ENCODE measurements at places on chromosomes 6 and 20.

DNA sequence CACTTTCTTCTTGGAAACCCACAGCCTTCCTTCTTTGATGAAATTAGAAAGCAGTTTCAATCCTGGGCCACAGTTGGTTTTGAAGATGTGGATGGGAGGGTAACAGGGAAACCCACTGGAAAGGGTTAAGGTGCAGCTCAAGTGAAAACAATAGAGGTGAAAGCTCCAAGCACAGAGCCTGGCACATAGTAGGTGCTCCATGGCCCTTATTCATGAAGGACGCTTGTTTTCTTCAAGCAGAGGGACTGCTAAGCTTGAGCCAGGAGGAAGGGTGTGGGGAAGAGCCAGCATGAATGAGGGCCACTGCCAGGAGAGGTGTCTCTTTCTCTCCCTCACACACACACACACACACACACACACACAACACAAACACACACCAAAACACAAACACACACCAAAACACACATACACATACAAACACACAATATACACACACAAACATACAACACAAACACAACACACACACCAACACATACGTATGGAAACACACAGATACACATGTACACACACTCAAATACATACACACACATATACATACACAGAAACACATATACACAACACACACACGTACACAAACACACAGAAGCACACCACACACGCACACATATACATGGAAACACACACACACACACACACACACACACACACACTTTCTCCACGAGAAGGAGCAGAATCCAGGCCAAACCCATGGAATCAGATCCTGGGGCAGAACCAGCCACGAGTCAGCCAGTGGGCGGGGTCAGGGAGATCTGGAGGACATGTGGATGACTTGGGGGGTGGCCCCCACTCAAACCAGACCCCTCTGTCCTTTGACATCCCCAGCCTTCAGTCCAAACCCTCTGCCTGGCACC lies 23.7 kb upstream of the RBPJL start:
- DNase-seq, result no peak

- DNase-seq, result no peak
Measured at GRCh38 chr6:13979284-13980171, 54.8 kb downstream of the RNF182 start.

DNA sequence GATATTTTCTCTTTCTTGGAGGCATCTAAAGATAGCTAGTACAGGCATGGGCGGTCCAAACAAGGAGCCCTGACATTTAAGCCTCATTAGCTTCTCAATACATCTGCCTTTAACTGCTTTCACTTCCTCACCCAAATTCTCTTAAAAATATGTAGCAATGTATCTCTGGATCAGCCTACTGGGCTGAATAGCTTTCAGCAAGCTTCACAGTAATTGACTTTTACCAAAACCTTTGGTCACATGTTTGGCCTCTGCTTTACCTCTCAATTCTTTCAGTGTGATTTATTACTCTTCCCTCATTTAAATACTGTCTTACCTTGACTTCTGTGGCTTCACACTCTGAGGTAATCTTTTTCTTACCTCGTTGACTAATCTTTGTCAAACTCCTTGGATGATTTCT lies 1618.1 kb downstream of the GRIK2 start:
- no peak for DNase-seq

DNA sequence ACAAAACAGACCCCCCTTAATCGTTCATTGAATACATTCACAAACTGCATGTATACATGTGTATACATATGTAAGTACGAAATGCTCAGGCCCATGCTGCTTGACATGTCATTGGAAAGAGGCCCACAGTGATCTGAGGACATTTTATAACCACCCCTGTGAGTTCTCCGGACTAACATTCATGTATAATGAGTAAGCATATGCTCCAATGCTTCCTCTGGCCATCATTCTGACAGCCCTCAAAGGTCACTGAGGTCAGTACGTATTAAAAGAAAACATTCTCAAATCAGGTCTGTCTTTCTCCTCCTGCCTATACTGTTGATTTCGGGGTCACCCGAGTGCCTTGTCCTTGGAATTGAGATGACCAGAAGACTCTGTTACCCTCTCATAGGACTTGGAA lies 54.9 kb downstream of the TENT5A start:
- DNase-seq, result no peak

DNA sequence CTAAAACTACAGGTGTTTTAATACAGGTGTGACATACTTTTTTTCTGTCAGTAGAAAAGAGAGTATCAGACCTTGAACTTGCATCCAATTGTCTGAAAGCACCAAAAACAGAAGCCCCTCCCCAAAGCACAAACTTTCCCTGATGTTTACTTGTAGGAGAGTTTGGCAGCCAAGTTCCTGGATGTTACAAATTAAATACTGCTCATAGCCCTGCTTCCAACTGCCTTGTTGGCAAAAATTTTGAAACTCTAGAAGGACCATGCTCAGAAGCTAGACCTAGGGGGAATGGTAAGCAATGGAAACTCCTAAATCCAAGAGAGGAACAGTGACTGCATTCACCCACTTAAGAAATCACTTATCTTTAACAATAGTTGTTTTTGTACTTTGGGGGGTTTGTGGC lies 17.0 kb upstream of the ARG1 start:
- no peak for DNase-seq

GRCh38 chr6:152720974-152721373 lies 23.3 kb downstream of the MYCT1 start:
- peak; percentile 21 for DNase-seq

- DNase-seq, result no peak
Measured at GRCh38 chr20:25624500-25624939, 706 bp upstream of the NANP start.

DNA sequence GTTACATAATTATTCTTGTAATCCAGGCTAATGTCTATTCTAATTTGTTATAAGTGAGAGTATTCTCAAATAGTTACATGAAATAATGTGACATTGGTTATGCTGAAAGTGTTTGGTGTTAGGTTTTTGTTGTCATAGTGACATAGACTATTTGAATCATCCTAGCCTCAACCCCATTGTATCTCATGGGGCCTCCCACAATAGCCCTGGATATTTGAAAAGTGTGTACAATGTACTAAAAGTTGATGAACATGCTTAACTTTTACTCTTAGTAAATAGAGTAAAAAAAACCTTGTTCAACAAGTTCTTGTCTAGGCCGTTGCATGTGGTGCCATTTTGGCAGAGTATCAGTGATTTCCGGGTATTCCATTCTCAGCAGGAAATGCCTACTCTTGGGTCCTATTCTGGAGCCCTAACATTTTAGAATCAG lies 83.0 kb downstream of the RTN4IP1 start:
- peak; percentile 12 for DNase-seq

- DNase-seq, result no peak
Measured at GRCh38 chr6:22442826-22443225, 126.5 kb upstream of the HDGFL1 start.

DNA sequence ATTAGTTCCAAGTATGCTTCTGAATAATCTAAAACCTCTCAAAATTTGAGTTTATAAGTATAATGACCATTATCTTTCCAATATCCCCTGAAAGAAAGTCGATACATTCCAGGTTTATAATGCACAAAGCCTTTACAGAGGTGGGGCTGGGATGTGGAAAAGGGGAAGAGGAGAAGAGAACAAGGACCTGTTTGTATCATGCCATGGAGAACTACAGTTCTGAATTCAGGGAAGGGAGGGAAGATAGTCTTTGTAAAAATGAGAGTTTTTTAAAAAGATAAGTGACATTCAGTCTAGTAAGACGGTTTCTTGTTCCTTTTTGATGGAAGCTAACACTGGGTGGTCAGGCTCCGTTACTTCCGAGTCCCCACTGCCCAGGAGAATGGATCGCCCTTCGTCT lies 26.1 kb downstream of the ZBTB2 start:
- no peak for DNase-seq

GRCh38 chr20:52234302-52235045 lies 42.9 kb upstream of the ZFP64 start:
- no peak for DNase-seq

DNA sequence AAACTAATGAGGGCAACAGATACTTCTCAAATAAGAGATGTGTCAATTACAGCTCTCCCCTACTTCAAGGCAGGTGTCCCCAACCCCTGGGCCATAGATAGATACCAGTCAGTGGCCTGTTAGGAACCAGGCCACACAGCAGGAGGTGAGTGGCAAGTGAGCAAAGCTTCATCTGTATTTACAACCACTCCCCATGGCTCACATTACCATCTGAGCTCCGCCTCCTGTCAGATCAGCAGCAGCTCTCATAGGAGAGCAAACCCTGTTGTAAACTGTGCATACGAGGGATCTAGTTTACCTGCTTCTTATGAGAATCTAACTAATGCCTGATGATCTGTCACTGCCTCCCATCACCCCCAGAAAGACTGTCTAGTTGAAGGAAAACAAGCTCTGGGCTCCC lies 422.1 kb downstream of the GJA1 start:
- no peak for DNase-seq

DNA sequence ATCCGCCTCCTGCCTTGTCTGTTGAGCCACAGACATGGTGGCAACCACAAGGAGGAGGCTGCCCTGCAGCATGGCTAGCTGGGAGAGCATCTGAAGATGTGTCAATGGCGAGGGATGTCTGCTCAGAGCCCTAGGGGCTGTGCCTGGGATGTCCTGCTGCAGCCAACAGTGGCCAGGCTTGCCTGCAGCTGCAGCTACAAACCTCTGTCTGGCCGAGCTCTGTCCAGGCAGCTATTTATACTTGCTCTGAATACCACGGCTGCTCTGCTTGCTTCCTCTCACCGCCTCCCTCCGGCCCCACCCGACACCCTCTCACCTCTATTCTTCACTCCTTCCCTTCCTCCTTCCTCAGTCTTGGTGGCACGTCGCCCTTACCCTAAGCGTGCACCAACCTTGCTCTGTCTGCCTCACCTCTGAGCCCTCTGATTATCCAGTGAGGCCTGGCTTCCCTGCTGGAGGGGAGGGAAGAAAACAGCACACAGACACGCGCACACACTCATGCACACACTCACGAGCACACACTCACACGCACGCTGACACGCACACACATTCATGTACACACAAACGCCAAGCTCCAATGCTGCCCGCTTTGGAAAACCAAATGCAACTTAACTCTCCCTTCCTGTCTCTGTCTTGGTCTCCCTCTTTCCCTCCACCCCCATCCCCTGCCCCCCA lies at the start of gene ANGPT4:
Gene ANGPT4, minus strand, starts transcription at position 210 of the 675 bp plus-strand sequence. Its CDS starts 120 bp downstream, at position 90.
- peak; percentile 24 for DNase-seq

DNA sequence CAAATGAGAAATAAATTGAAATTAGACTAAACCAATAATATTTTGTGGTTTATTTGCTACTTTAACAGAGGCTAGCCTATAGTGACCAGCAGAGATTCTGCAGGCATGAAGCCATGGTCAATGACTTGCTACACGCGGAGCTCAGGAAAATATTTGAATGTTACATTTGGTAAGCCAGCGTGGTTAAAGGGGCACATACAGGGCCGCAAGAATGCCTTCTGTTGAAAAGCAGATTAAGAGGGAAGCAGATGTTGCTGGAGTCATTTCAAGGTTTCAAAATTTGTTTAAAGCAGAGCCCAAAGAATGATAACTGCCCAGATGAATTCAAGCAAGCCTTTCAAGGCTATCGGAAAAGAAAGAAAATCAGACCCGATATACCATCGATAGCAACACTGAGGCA lies 294.3 kb upstream of the MAN1A1 start:
- DNase-seq, result no peak

DNA sequence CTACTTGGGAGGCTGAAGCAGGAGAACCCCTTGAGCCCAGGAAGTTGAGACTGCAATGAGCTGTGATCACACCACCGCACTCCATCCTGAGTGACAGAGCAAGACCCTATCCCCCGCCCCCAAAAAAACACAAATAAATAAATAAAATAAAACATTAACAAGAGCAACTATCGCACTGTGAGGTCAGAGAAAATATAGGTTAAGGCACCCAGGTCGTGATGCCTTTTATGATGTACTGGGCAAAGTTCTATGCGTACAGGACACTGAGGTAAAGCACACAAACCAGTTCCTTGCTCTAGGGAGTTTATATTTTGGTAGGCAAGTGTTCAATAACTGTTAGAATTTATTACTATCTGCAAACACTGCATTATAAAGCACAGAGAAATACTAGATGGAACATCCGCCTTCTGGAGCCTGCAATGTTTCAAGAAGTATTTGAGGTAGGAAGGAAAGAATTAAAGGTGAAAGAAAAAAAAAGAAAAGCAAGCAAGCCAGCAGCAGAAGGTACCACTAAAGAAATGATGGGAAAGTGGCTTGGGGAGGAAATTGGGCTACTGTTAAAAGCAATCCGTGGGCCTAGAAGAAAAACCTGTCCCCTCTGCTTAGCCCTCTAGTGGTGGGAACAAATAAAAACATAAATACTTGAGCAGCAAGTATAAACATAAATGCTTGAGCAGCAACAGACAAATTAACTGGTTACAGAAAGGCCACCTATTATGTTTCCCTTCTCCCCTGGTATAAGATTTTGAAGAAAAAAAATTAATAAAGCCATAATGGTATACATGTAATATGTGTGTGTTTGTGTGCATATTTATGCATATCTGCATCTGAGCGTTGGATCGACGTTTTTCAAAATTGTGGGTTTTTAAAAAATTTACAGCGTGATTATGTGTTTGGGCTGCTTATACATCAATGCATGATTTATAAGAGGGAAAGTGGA lies 128.0 kb downstream of the PHACTR1 start:
- peak; percentile 33 for DNase-seq

- no peak for DNase-seq
Measured at GRCh38 chr6:30955367-30956042, 14.7 kb downstream of the MUCL3 start.

DNA sequence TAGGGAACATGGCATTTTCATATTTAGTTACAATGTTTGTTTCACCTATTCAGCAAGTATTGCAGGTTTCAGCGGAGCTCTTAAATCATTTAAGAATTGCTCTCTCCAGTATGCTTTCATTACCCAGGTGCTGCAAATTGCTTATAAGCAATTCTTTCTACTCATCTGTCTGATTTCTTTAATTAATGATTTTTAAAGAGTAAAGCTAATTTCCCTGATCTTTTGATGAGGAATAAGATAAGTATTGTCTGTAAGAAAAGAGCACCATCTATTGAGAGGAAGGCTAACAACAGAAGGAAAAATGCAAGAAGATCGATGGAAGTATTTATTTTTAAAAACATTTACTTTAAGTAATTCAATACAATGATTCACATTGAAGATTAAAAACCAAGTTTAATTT lies 2.0 kb downstream of the OPRM1 start:
- no peak for DNase-seq

- peak; percentile 77 for DNase-seq
Measured at GRCh38 chr6:73929405-73929804, 233.4 kb downstream of the CD109 start.
